ENCODE measurements at places on chromosomes 2 and 18. TPM values are rescaled to one million over a fixed set of nuclear protein-coding genes. Genes with fewer than 3 reads are reported as not detected.

LOXL3 gene
- 7.0 TPM for total RNA-seq

DNA sequence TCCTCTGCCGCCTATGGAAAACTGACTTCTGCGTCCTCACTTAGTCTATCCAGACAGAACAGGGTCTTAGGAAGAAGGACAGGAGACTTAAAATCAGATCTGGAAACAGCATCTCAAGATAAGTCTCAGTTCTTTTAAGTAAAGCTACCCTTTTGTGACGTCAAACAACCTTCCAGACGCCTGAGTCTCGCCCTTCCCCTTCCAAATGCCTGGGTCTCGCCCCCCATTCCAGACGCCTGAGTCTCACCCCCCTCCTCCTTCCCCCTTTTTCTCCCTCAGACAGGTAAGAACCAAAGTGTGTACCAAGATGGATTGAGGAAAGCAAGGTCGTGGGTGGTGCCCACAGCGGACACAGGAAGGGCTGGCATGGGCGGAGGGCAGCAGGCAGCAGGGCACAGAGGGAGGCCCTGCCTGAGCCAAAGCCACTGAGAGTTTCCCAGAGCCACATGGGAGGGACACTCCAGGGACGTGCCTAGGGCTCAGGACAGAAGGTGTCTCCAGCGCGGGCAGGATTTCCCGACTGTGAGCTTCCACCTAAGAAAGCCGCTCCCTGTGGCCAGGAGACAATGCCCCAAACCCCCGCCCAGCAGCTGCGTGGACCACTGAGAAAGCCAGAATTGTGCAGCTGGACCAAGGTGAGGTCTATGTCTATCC, 51.3 kb downstream of the ANKMY1 start:
- DNase-seq = no peak

GRCh38 chr2:122859260-122859659, 1103.8 kb downstream of the TSN start:
- DNase-seq = no peak

CERKL gene
- total RNA-seq = 47.5 TPM

GRCh38 chr2:136029149-136029548, 43.7 kb upstream of the DARS1 start:
- DNase-seq = no peak

Measured in cerebellum (tissue), 4 donors.